ENCODE measurements at places on chromosomes 5 and 9. TPM values are rescaled to one million over a fixed set of nuclear protein-coding genes. Genes with fewer than 3 reads are reported as not detected.

Gene SPINK5
- total RNA-seq, result 2.1 TPM

Gene SLC6A19
- total RNA-seq, result not detected

Gene PCYOX1L
- total RNA-seq, result 5.9 TPM

Gene SHISAL2B
- not detected for total RNA-seq

Gene SLC36A3
- not detected for total RNA-seq
